LHCN-M2 (cell line): ENCODE measurements at places on chromosomes 5 and 9. TPM values are rescaled to one million over a fixed set of nuclear protein-coding genes. Genes with fewer than 3 reads are reported as not detected.

RNF224 gene
- total RNA-seq, result 0.06 and 0.23 TPM in 2 replicates

PDLIM4 gene
- total RNA-seq, result 149 and 153 TPM in 2 replicates

MORN5 gene
- not detected in 2 replicates for total RNA-seq

SLC1A1 gene
- 3.7 and 6.2 TPM in 2 replicates for total RNA-seq

ELOVL7 gene
- total RNA-seq, result not detected in 2 replicates

EIF4EBP3 gene
- 1.6 TPM in 1 of 2 replicates, not detected in the other for total RNA-seq

LIX1 gene
- not detected in 2 replicates for total RNA-seq

ALG2 gene
- 35.4 and 36.7 TPM in 2 replicates for total RNA-seq

FOXB2 gene
- not detected in 2 replicates for total RNA-seq

PLAC8L1 gene
- not detected in 2 replicates for total RNA-seq

- no peak for DNase-seq
These were observed 24.6 kb downstream of the HSDL2 start for GRCh38 chr9:112404508-112404932.

DNA sequence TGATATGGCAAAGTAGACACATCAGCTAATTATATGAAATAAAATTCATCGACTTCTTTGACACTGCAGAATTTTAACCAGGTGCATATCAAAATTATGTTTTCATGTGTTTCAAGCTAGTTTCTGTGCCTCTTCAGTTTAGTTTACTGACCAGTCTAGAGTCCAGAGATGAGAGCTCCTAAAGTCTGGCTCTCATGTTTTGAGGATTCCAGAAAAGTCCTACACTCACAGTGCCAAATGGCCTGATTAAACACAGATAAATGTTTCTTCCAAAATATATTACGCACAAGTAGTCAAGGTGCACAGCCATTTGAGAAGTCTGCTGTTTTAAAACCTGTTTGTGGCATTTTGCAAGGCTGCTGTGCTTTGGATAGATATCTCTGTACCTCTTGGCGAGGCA lies 15.6 kb downstream of the RGMB start:
- no peak for DNase-seq

- peak; percentile 59 for DNase-seq
These were observed 222.8 kb upstream of the KLF4 start for GRCh38 chr9:107712390-107712789.

DNA sequence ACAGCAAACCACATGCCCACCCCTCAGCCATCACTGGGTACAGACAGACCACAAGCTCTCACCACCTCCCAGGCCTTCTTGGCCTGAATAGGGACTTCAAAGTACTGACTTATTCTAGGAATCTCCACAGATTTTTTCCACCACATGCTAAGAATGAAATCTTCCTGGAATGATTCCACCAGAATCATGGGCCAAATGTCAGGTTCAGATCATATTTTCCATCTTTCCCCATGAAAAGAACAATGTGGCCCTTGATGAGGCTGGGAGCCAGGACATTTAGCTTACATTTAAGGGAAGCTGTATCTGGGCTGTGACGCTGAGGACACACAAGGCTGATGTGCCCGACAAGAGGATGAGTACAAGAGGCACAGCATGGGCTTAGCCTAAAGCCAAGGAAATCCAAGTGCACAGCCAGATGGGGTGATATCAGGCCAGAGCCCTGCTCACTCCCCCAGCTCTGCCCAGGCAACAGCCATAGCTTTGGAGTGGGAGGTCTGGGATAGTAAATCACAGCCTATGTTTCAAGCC lies 28.1 kb downstream of the ACSL6 start:
- DNase-seq, result no peak

DNA sequence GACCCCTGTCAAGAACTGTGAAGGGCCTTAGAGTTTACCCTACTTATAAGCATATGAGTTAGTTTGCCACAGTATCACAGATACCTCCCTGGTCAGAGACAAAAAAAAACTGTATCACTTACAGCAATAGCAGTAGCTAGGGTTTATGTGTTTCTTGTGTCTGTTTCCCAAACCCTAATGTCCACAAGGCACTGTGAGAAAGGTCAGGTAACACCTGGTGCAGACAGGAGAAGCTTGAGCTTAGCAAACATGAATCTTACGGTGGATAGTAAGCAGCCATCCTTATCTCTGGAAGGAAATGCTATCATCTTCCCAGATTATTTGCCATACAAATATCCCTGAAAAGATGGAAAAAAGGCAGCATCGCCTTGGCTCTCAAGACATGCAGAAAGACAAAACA lies 208.5 kb upstream of the KCNN2 start:
- no peak for DNase-seq

DNA sequence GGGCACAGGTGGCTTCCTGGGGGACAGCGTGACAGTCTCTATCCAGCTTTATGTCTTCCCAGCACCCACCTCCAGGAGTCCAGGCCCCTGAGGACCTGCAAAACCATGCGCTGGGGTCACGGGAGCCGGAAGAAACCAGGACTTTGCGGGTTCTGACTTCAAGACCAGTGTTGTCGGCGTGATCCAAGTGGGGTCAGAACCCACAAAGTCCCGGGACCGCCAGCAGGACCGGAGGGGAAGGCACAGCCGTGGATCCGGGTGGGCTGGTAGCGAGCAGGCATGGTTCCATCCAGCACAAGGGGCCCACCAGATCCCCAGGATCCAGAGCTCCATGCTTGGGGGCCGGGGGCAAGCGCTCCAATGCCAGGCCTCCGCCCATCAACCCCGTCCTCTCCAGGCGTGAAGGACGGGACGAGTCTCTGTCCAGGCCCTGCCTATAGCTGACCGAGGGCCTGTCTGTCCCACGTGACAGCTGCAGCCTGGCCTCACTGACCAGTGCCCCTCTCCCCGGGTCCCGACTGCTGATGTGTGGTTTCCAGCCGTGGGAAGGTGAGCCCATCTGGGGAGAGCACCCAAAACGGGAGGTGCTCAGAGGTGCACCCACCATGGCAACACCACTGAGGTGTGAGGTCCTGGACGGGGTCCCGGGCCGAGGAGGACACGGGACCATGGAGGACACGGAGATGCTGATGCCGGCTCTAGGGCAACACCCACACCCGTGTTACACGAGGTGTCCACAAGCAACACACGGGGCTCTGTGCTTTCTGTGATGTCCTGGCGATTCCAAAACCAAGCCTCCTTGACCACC lies 48.9 kb downstream of the SLC12A7 start:
- no peak for DNase-seq

DNA sequence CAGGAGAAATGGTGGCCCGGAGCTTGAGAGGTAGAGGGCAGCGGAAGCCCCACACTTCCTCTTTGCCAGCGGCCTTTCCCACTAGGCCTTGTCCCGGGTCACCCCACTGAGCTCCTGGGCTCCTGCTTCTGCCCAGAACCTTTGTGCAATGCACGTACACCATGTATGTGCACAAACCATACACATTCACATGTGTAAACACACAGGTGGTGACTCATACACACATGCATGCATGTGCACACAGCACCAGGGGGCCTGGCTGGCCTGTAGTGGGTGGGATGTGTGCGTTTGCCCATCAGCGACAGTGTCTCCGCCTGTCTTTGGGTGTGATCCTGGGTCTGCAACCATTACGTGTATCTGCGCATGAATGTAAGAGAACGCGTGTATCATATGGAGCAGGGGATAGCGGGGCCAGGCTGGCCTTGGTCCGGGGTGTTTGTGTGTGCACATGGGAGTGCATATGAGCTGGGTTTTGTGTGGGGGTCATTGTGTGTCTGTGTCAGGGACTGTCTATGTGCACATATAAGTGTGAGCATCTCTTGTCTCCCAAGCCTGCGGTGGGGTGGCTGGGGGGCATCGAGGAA lies 43.7 kb downstream of the PSD2 start:
- no peak for DNase-seq

GRCh38 chr9:126107693-126108092 lies 218.9 kb upstream of the MVB12B start:
- no peak for DNase-seq

DNA sequence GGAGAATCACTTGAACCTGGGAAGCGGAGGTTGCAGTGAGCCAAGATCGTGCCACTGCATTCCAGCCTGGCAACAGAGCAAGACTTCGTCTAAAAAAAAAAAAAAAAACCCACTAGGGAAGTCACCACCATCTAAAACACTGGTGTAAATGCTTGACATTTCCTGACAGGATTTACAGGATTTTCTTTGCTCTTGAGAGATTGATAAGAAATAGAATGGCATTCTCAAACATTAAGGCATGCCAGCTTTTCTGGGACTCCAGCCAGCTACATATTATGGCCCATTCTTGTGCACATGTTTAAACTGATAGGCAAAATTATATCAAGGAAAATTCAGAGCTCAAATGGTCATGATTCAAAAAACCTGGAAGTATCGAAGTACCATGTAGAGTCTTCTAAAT lies 28.7 kb downstream of the GTF3C4 start:
- no peak for DNase-seq

- no peak for DNase-seq
These were observed 97.6 kb upstream of the GRHPR start for GRCh38 chr9:37324691-37325490.

GRCh38 chr9:101387871-101388506 lies 3.2 kb upstream of the BAAT start:
- DNase-seq, result peak; percentile 47

GRCh38 chr9:81530846-81531245 lies 158.5 kb downstream of the TLE1 start:
- DNase-seq, result no peak

GRCh38 chr9:70801181-70801829 lies 320.1 kb downstream of the TRPM3 start:
- DNase-seq, result no peak

- DNase-seq, result peak; percentile 8
These were observed 41.9 kb downstream of the STK10 start for GRCh38 chr5:172145870-172146747.

DNA sequence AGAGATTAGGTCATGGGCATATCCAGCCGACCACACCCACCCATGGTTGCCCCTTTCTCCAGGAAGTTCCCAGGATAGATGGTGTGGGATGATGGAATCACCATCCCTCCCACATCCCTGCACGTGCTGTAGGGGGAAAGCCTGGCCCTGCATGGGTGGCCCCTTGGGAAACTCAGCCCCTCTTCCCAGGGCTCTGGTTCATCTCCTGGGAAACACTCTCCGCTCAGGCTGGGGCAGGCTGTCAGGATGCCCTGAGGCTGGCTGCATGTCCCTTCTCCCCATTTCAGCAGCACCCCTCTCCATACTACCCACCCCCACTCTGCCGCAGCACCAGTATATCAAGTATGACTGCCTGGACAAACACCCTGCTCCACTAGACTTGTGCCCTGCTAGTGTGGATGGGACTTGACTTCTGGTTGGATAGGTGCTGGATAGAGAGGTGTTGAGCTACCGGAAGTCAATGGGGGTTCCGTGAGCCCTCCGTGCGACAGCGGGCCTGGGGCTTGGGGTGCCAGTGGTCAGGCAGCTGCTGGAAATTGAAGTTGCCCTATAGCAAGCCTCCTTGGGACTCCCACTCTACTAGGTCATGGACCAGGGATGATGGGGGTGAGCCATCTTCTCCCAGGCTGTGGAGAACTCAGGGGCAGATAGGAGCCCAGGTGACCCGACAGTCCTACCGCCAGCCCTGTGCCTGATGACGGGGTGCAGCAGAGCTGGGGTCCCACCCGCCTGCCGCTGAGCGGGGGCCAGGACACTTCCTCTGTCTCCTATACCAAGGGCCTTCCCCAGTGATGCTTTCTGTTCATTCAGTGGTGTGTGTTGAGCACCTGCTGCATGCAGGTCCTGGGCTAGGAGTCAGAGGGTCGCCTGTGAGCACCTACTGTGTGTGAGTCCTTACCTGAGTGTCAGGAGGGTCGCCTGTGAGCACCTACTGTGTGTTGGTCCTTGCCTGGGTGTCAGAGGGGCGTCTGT lies 69.4 kb upstream of the COL5A1 start:
- DNase-seq, result no peak

GRCh38 chr5:157748760-157749461 lies 5.4 kb downstream of the LSM11 start:
- peak; percentile 92 for DNase-seq

DNA sequence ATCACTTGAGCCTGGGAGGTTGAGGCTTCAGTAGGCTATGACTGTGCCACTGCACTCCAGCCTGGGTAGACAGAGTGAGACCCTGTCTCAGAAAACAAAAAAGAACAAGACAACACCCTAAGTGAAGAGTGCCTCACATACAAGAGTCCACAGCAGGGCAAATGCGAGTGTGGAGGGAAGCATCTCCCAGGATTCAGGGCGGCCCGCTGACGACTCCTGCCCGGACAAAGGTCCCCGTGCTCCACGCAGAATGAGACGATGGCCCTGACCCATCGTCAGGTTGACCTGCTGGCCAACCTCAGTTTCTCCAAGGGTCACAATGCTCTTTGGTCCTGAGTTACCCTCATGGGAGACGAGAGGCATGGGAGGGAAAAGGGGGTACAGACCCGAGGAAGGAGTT lies 18.3 kb downstream of the MRNIP start:
- DNase-seq, result no peak

- no peak for DNase-seq
These were observed 693.2 kb upstream of the CHD1 start for GRCh38 chr5:99621772-99622681.

DNA sequence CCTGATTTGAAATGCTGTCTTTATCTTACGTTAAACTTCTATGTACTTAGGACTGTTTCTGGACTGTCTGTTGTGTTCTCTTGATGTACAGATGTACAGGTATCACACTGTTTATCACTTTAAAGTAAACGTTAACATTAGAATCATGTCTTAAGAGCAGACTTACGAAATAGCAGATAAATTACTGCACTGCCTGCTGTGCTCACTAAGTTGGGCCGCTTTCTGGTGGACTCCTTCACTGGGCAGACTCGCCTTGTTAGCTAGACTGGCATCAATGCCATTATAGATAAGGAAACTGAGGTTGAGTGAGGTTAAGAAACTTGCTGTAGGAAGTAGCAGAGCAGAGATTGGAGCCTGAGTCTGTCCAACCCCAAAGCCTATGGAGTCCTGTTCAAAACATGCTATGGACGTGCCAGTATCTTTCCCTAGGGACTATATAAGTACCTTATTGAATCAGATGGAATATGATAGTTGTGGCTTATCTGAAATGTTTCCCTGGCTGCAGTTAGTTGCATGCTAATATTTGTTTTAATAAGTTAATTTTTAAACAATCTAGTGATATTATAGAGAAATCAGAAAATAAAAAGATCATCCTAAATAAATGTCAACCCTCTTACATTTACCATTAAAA lies 16.9 kb downstream of the ZNF618 start:
- no peak for DNase-seq

GRCh38 chr5:127705120-127705892 lies 2.1 kb downstream of the CCDC192 start:
- peak; percentile 83 for DNase-seq

- no peak for DNase-seq
These were observed 14.6 kb downstream of the CCDC180 start for GRCh38 chr9:97322105-97322504.

GRCh38 chr9:137152844-137153405 lies 14.0 kb downstream of the GRIN1 start:
- no peak for DNase-seq

DNA sequence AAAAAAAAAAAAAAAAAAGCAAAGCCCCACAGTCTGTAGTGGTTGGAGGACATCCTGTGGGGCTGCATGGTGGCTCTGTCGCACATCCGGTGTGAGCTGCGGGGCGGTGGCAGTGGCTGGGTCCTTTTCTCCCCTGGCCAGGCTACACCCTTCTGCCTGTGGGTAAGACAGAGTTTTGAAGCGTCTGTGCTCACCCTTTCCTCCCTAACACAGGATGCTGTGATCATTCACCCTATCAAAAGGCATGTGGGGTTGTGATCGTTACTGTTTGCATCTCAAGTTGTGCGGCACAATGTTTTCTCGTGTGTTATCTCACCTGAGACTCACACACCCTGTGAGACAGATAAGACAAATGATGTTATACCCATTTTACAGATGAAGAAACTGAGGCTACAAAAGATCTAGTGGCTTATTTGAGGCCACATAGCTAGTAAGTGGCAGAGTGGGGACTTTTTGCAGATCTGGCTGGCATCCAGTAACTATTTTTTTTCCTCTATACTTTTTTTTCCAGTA lies 17.5 kb downstream of the IRF1 start:
- no peak for DNase-seq

GRCh38 chr9:20984506-20984905 lies 46.9 kb downstream of the HACD4 start:
- no peak for DNase-seq
